Fibroblast of skin of left quadriceps (primary cell): ENCODE measurements at places on chromosomes 7 and 10.
A peak's percentile ranks its signal among the peaks of the same experiment; 100 is the strongest.

- no peak for DNase-seq
Measured at GRCh38 chr7:18262058-18262457, 233.5 kb upstream of the HDAC9 start.

GRCh38 chr10:11530806-11531205, 80.6 kb downstream of the USP6NL start:
- DNase-seq, result no peak

- DNase-seq, result peak; percentile 39
Measured at GRCh38 chr7:44257618-44258422, 57.0 kb downstream of the YKT6 start.

GRCh38 chr10:4372601-4373000, 453.4 kb upstream of the AKR1E2 start:
- peak; percentile 99 for DNase-seq

GRCh38 chr10:113555751-113556150, 2.9 kb downstream of the HABP2 start:
- DNase-seq, result no peak

GRCh38 chr10:132746801-132747625, 38.9 kb downstream of the NKX6-2 start:
- DNase-seq, result no peak

- no peak for DNase-seq
Measured at GRCh38 chr10:121043124-121043849, 192.1 kb downstream of the WDR11 start.

DNA sequence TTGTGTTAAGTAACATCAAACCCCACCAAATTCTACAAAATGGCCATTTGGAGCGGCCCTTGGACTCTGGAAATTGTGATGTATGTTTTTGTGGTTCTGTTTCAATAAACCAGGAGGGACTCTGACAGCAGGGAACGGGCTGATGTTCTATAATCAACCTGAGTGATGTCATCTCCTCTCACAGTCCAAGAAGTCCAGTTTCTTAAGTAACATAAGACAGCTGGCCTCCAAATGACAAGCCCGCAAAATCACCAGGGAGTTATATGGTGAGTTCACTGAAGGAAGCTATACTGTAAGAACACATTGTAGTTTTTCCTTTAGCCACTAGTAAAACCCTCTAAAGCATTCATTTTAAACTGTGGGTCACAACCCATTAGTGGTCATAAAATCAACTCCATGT, 34.0 kb downstream of the GOT1 start:
- peak; percentile 13 for DNase-seq

GRCh38 chr7:132368246-132368900, 207.9 kb downstream of the PLXNA4 start:
- DNase-seq, result no peak

DNA sequence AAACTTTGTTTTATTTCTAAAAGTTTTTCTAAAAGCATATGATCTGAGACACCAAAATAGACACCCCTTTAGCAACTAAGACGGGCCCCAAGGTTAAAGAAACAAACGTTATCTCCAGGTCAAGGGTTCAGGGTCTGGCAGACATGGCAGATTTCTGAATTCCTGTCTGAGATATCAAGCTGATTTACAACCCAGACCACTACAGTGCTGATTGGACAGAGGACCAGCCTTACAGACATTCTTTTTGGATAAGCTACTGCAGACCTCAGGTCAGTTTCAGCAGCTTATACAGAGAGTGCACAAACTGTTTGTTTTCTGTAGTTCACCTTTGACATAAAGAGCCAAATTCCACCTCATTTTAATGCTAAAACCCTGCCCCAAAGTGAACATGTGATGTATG, 34.8 kb downstream of the SVOPL start:
- DNase-seq, result no peak

DNA sequence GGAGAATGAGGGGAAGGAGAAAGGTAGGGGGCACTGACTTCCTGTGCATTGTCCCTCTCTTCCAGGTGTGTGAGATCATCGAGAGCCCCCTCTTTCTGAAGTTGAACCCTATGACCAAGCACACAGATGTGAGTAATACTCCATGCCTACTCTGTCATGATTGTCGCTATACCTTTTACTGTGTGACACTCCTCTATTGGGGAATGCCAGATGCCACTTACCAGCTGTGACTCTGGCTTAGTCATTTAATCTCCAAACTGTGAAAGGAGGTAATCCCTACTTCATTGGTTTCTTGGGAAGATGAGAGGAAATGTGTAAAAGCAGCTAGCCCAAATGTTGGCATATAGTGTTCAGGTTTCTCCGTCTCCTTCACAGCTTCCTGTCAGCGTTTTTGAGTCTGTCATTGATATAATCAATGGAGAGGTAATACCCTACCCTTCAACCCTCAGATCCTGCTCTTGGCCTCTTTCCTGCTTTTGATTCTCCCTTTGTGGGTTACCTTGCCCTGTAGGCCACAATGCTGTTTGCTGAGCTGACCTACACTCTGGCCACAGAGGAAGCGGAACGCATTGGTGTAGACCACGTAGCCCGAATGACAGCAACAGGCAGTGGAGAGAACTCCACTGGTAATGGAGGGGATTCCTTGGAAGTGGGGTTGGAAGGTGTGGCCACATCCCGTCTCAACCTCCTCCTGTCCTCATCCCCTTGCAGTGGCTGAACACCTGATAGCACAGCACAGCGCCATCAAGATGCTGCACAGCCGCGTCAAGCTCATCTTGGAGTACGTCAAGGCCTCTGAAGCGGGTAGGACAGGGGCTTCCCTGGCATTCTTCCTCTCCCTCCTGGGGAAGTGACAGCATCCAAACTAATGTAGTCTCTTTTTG, 2.0 kb downstream of the COPS6 start:
- DNase-seq, result no peak

GRCh38 chr10:35643151-35644049, 1.3 kb upstream of the FZD8 start:
- no peak for DNase-seq

DNA sequence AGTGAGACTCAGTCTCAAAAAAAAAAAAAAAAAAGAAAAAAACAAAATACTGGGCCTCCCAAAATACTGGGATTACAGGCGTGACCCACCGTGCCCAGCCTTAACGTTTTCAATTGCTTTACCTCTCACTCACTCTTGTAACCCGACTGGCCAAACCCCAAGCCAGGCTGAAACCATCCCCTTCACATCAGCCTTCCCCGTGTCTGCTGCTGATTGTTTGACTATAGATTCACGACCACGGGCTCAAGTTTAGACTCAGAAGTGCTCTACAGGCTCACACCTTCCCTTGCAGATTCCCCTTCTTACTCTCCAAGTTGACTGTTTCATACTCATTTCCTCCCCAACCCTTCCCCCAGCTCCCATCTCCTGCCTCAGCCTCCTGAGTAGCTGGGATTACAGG, 22.3 kb downstream of the TYW1 start:
- DNase-seq, result no peak

- DNase-seq, result no peak
Measured at GRCh38 chr7:96664793-96665192, 44.9 kb downstream of the SEM1 start.

- DNase-seq, result peak; percentile 34
Measured at GRCh38 chr10:24622781-24623301, 100.8 kb downstream of the ARHGAP21 start.

DNA sequence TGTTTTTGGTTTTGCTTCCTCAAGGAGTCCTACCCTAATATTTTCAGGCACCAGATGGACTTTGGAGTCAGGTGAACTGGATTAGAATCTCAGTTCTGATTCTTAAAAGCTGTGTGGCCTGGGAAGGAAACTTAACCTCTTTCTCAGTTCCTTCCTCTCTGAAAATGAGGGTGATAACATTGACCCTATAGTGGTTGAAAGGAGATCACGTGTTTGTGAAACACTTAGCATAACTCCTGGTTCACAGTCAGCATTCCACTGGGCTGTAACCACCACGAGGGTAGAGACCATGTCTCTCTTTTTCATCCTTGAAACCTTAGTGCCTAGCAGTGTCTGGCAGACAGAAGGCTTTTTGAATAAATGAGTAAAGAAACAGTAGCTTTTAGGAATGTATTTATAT, 16.7 kb downstream of the LSMEM1 start:
- no peak for DNase-seq

GRCh38 chr10:132484922-132485321, 52.7 kb upstream of the INPP5A start:
- DNase-seq, result no peak

DNA sequence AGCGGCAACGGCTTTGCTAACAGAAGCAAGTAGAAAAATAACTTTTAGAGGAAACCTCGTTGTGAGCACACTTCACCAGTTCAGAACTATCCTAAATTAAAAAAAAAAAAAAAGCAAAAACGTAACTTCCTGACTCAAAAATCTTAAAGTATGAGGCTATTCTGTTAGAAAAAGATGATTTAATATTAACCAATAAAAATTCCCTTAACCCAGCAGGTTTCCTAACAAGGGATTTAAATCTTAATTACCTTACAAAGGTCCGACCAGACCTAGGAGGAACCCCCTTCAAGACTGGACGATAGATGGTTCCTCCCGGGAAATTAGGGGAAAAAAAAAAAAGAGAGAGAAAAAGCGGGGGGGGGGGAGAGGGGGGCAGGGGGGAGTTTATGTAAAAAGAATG, 22.9 kb upstream of the CHST3 start:
- DNase-seq, result no peak

DNA sequence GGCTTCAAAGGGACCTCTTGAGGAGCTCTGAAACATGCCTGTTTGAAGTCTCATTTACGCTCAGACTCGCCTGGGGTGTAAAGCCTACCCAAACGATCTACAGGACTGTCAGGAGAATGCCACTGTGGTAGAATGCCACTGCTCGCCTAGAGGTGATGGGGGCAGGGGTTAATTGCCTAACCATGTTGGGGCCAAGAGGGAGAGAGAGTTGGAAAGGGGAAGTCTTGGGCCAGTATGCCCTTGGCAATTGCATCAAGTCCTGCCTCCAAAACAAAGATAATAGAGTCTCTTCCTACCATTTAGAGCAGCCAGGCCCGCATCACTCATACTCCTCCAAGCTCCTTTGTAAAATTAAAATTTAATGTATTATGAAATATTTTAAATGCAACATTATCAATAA, 25.2 kb downstream of the CDK1 start:
- no peak for DNase-seq

GRCh38 chr7:81256991-81257390, 338.1 kb upstream of the SEMA3C start:
- peak; percentile 6 for DNase-seq
